OCI-M1 (cell line): ENCODE measurements at places on chromosomes 1 and 21.

GRCh38 chr21:32392299-32392879 lies 423 bp downstream of the URB1 start:
- peak; percentile 34 for DNase-seq

GRCh38 chr1:219324629-219325367 lies 151.1 kb downstream of the LYPLAL1 start:
- peak; percentile 69 for DNase-seq

DNA sequence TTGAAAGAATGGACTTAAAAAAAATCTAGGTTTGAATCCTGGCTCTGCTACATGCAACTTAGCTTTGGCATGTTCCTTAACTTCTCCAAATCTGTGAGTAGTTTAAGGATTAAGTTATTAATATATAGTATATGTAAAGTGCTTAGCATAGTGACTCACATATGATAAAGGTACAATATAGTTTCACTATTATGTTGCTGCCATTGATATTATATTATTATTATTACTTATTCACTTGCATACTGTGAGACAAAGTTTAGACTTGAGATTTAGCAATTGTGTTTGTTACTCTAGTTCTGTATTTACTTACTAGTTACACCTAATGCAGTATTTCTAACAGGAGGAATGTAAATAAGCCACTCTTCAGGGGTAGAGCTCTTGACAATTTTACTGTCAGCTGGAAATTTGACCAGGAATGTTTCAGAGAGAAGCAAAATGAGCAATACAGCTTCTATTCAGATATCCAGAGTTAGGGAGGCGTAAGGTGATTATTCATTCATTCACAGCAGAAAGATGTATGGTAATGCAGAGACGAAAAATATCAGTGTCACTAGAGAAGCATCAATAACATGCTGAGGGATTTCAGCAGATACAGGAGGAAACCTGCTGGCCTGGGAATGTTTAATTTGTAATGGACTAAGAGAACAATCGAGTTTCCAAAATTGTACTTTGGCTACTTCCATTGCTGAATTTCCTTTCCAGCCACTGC lies 25.5 kb downstream of the RGS7 start:
- no peak for DNase-seq

DNA sequence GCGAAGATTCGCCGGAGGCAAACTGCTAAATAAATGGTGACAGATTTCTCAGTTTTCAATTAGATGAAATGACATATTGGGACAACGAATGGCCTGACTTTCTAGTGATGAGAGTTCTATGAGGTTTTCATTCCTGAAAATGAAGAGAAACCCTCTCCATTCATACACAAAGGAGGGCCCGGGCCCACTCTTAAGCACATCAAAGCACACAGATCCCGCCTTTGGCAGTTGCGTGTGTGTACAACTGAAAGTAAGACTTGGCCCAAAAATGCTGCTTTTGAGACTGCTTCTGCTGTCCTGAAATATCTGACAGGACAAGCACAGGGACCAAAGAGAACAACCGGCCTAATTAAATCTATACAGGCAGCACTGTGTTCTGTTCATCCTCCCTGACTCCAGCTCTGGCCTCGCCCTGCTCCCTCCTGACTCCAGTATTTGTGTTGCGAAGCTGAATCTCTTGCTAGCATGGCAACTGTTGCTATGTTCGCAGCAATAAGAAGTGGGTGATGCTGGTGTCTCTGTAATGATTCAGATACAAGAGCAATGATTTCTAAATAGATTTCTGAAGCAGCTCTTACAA lies 7.4 kb downstream of the LRRC53 start:
- DNase-seq = no peak

- peak; percentile 75 for DNase-seq
Measured at GRCh38 chr1:200437556-200438203, 27.8 kb upstream of the ZNF281 start.

DNA sequence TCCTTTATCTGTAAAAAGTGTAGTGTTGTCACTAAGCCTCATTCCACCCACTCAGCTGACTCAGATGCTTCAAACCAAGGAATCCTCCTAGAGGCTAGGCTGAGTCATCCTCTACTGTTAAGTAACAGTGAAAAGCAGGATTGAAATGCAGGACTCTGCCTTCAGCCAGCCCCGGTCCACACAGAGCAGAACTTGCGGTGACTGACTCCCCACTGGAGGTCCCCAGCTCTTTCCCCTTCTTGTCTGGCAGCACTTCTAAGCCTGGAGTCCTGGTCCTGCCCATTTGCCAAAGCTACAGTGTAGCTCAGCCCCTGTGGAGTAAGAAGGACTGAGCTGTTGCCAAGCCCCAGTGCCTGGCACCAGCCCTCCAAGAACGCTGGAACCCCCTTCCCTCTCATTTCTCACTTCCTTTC lies 1.7 kb downstream of the RAB7B start:
- DNase-seq = peak; percentile 80

DNA sequence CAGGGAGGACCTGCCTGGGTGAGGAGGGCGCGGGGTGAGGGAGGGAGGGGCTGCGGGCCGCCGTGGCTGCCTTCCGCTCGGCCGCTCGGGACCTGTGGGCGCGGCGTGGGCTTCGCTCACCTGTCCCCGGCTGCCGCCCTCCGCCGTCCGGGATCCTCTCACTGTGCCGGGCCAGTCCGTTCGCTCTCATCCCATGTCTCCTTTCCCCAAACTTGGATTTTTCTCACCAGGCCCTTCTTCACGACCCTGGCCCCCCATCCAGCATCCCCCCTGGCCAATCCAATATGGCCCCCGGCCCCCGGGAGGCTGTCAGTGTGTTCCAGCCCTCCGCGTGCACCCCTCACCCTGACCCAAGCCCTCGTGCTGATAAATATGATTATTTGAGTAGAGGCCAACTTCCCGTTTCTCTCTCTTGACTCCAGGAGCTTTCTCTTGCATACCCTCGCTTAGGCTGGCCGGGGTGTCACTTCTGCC lies 362 bp downstream of the ZBTB48 start:
- peak; percentile 76 for DNase-seq

DNA sequence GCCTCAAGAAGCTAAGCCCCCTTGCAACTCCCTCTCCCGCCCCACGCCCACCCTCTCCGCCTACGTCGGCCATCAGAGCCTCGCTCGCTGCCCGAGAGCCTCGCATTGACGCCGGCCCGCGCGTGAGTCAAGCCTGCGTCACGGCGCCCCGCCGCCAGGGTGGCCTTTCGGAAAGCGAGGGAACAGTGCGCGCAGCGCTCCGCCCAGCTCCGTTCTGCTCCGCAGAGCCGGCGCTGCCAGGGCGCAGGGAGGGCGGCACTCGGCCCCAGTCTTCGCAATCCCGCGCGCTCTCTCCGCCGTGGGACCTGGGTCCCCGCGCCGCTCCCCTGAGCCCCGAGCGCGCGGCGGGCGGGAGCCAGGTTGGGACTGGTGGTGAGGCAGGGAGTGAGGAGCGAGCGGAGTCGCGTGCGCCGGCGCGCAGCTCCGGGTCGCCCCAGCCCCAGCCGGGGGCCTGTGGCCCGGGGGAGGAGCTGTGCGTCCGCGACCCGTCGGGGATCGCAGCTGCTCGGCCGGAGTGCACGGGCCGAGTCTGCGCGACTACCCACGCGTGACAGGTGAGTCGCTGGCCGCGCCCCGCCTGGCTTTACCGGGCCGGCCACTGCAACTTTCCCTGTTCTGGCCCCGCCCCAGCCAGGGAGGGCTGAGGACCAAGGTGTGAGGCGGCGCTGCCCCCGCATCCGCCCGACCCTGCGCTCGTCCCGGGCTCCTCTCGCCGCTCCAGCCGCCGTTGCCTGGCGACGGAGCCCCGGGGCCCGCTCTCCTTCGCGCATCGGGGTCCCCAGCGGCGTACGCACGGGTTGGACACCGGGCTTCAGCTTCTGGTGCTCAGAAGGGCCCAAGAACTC lies at the start of gene SLC6A17:
Gene SLC6A17, plus strand, starts transcription at position 165 of the 845 bp plus-strand sequence. CDS start 16,436 bp downstream, outside the sequence.
- no peak for DNase-seq

GRCh38 chr21:38917043-38917774 lies 111.5 kb downstream of the ETS2 start:
- DNase-seq = no peak

- DNase-seq = no peak
Measured at GRCh38 chr1:5111581-5111980, 457.2 kb downstream of the AJAP1 start.

DNA sequence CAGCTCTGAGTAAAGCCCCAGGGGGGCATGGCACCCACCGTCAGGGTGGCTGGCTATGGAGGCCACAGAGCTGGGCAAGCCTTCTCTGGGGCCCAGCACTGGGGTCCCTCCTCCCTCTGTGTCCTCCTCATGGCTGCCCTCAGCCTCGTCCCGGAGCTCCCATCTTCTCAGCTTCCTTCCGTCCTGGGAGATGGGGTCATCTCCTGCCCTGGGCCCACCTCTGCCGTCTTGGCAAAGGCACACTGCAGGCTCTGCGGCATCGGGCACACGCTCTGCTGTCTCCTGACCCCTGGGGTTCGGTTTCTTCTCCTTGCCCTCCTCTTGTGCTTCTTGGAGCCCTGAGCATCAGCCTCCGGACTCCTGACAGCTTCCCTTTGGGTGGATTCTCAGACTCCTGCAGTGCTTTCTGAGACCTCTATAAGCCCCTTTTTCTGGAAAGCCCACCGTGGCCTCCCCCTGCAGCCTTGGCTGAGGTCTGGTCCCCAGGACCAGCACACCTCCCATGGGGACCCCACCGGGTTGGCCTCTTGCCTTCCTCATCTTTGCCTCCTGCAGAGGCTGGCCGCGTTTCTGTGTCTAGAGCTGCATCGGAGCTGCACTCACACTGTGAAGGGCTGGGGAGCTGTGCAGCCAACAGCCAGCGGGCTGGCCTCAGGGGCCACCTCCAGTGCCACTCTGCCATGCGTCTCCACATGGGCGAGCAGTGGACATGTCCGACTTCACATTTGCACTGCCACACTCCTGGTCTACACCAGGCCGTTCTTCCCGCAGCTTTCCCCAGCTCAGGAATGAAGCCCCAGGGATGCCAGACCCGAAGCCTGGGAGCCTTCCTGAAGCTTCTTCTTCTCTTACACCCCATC lies 11.6 kb downstream of the UMODL1 start:
- DNase-seq = no peak

- DNase-seq = no peak
Measured at GRCh38 chr1:115679141-115679611, 37.4 kb downstream of the VANGL1 start.

DNA sequence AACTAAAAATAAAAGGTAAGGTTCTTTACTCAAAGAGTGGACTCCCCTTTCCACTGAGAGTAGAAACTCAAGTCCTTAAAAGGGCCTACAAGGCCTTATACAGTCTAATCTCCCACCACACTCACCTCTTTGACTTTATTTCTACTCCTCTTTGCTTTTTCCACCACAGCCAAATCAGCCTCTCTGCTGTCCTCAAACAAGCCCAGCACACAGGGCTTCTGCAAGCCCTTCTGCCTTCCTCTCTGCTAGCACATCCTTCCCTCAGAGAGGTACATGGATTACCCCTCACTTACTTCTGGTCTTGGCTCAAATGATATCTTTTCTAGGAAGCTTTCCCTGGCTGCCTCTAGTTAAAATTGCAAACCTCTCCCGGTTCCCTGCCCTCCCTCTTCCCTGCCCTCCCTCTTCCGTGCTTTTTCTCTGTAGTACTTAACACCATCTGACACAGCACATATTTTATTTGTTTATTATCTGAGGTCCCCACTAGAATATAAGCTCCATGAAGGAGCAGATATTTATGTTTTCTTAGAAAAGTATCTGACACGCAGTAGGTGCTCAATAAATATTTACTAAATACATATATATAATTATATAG lies 1.7 kb downstream of the LYST start:
- DNase-seq = no peak

DNA sequence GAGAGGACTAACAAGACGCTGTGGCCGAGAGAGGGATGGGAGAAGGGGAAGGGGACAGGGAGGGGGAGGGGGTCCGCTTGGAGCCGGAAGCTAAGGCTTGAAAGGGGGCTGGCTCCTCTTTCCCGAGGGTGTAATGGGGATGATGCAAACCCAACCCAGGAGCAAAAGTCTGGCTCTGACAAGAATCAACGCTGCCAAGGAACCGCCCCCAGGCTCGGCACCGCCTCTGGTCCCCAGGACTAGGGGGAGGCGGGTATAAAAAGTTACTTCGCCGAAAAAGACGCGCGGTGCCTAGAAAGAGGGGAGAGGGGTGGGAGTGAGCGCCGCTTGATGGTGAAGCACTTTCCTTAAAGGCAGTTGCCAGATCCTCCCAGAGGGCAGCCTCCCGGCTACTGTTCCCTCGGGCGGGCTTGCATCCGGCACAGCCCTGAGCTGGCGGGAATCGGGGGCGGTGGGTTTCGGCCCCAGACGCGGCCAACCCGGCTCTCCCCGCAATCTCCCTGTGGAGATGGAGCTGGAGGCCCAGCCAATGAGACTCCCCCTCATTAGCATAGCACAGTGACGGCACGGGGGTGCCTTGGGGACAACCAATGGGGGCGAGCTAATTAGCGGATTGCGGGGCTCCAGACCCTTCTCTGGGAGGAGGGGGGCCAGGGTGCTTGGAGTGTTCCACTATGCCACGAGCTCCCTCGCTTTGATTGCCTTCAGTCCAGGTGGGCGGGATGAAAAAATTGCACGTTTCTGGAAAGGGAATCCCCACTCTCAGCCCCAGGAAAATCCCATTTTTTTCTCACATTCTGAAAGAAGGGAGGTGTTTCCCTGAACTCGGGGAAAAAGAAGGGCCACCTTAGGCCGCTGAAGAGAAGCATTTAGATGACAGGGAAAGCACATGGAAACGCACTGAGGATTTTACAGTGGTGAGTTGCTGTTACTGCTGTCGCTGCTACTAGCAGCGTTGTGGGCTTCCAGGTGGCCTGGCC lies at the start of gene KCNT2:
Gene KCNT2, minus strand, starts transcription at position 51 of the 980 bp plus-strand sequence. CDS start 131 bp downstream, outside the sequence.
- DNase-seq = peak; percentile 95

DNA sequence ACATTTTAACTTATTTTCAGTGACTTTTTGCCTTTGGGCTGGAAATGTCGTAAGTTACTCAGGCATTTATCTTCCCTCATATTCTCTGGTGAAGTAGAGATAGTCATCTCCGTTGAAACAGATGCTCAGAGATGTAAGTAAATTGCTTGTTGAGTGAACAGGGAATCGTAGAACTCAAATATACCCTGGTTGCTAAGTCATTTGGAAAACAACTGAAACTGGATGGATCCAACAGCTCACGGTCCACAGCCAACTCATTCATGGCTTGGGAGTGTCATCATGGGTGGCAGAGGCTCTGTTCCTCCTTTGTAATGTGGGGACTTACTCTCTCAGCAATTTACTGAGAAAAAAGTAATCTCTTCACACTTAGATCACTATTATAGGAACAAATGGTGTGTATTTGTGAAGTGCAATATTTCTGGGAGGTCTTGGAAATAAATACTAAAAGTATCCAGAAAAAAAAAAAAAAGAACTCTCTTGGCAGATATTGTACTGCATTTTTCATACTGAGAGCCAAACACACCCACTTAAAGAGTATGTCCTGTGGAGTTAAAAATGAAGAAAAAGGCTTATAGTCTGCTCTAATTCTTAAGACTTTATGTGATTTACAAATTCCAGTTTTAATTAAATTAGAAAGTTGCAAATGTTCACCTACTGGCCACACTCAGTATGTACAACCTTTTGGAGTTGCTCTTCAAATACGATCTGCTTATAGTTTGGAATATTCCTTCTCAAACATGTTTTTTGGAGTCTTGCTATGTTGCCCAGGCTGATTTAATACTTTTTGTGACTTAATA lies 107.4 kb downstream of the LEPR start:
- DNase-seq = peak; percentile 66

- DNase-seq = no peak
Measured at GRCh38 chr1:1089731-1090423, 15.8 kb upstream of the RNF223 start.

DNA sequence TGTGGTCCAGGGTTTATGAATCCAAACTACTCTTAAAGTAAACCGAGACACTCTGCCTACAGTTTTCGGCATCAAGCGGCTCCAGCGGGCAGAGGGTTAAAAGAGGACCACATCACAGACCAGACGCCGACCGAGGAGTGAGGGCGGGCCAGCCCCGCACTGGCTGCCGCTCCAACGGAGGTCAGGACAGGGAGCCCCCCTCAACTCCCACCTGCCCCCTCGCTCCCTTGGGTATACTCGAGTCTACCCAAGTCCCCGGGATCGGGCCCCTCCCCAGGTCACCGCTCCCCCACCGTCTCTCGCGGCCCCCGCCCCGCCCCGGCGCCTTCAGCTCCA lies 312 bp downstream of the ARNT start:
- DNase-seq = peak; percentile 89
